ENCODE measurements at places on chromosomes 3 and 15. TPM values are rescaled to one million over a fixed set of nuclear protein-coding genes. Genes with fewer than 3 reads are reported as not detected.

Gene LRRIQ4
- not detected for total RNA-seq

Gene CHRNB4
- total RNA-seq: not detected

Gene SRGAP3
- 1.2 TPM for total RNA-seq

Gene MYLK
- total RNA-seq: 149 TPM
